ENCODE measurements at places on chromosomes 7 and 10.

DNA sequence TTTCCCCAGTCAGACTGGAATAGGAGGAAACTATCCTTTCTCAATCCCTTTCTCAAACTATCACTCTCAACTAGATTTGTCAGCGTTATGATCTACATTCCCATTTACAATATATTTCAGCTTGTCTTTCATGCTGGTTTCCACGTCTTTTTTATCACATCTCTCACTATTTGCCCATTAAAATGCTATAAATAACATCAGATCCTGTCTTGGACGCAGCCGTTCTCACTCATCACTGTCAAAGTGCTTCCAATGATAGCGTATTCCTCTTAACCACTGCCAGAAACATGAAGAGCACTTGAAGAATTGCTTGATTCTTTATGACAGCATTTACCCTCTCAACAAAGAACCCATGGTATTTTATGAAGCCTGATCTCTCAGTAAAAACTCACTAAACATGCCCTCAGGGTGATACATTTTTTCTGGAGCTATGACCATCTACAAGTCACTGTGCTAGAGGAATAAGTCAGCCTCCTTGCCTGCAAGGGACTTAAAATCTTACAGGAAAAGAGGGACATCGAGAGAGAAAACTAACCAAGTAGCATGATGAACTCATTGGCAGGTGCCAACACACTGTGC is 205.6 kb upstream of the PFKP start:
- no peak for DNase-seq

GRCh38 chr10:61188691-61189090 is 244.7 kb upstream of the RHOBTB1 start:
- no peak for DNase-seq

DNA sequence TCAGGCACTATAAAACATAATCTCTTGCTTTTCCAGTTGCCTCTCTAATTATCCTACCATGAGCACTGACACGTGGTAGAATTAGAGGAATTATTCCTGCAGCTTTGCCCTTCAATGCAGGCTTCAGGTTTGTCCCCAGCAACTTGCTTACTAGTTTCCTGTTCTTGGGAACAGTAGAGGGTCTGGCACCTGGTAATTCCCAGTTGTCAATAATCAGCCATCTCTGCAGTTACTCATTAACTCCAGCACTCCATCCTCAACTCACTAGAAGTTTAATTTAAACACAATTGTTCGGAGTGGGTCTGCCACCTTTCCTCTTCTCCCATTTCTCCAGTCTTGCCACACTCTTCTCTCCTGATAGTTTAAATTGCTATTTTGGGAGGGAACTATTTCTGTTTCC is 324.3 kb upstream of the KIAA1217 start:
- DNase-seq, result no peak

DNA sequence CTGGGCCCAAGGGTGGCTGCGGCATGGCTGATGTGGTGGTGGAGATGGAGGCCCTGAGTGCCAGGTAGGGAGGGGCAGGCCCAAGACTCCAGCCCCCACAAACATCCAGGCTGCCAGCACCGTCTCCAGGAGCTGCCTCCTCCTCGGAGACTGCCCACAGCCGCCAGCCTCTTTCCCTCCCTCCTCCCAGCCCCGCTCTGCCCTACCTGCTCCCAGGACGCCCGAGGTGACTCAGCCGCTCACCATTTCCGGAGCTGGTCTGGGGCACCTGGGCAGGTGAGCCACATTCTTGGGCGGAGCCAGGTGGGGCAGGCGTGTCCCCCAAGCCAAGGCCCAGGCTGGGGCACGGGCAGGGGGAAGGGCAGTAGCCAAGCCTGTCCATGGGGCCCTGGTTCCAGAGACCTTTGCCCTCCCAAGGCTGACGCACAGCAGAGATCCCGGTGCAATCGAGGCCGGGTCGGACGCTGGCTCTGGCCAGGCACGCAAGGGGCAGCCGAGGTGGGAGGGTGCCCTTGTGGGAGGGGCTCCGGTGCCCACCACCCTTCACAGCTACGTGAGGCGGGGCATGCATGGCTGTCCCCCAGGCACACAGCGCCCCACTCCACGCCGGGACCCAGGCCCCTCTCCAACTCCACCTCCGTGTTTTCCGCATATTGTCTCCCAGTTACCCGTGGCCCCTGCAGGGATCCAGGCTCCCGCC is 8.8 kb downstream of the ADAP1 start:
- no peak for DNase-seq

GRCh38 chr7:84469034-84469433 is 274.4 kb upstream of the SEMA3A start:
- no peak for DNase-seq

DNA sequence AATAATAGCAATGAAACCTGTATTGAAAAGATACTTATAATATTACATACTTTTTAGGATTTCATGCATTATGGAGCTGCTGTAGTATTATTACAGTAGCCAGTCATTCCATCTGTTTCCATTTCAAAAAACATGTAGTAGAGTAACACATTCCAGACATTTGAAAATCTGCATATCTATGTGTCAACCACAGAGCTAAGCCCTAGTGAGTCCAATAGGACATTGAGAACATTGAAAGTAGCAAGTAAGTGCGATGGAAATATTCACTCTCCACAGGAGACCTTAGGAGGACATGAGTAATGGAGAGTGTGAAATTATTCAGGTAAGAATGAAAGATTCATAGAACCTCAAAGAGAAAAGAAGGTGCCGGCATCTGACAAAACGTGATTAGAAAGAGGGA is 15.3 kb downstream of the NSMCE4A start:
- DNase-seq, result no peak

- no peak for DNase-seq
Observed at GRCh38 chr10:127115100-127115499, 81.3 kb downstream of the INSYN2A start.

DNA sequence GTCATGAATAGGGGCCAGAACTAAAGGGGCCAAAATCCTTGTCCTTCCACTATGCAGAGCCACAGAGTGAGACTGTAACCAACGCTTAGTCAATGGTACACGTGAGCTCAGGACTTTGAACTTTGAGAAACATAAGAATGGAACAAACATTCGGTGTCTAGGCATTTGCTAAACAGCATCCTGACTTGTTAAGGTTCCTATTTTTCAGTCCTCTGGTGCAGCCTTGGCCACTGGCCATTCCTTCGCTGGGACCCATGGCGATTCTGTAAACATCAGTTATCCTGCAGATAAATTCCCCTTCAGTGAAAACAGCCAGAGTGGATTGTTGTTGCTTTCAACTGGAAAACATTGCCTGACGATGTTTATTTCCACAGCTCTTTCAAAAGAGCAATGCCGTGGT is 266.8 kb downstream of the SORCS1 start:
- no peak for DNase-seq

DNA sequence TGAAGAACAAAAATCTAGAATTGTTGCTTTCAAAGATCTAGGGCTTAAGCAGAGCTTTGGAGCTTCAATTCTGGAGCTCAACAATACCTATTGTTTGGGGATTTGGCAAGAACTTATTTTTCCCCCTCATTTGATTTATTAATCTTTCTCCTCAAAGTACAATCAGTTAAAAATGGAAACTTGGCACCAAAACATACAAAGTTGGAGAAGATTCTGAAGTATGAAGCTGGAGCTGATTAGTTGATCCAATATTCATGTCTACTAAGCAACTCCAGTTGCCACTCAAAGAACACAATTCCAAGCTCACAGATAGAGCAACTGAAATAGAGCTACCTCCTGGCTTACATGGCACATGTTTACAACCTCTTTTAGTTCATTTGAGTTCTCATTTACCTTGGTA is 3.8 kb downstream of the FAM13C start:
- no peak for DNase-seq

DNA sequence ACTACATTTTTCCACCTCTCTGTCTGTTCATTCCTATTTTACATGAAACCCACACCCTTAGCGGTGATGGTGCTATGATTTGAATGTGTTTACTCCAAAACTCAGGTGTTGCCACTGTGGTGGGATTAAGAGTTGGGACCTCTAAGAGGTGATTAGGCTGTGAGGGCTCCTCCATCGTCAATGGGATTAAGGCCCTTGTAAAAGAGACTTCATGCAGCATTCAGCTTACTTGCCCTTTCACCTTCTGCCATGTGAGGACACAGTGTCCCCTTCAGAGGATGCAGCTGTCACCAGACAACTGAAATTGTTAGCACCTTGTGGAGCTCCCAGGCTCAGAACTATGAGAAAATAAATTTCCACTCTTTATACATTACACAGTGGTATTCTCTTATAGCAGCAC is 182.2 kb downstream of the NOC3L start:
- no peak for DNase-seq

GRCh38 chr7:157087646-157088045 is 51.1 kb upstream of the UBE3C start:
- DNase-seq, result no peak
